ENCODE measurements at places on chromosomes 13 and 19.
A peak's percentile ranks its signal among the peaks of the same experiment; 100 is the strongest.

DNA sequence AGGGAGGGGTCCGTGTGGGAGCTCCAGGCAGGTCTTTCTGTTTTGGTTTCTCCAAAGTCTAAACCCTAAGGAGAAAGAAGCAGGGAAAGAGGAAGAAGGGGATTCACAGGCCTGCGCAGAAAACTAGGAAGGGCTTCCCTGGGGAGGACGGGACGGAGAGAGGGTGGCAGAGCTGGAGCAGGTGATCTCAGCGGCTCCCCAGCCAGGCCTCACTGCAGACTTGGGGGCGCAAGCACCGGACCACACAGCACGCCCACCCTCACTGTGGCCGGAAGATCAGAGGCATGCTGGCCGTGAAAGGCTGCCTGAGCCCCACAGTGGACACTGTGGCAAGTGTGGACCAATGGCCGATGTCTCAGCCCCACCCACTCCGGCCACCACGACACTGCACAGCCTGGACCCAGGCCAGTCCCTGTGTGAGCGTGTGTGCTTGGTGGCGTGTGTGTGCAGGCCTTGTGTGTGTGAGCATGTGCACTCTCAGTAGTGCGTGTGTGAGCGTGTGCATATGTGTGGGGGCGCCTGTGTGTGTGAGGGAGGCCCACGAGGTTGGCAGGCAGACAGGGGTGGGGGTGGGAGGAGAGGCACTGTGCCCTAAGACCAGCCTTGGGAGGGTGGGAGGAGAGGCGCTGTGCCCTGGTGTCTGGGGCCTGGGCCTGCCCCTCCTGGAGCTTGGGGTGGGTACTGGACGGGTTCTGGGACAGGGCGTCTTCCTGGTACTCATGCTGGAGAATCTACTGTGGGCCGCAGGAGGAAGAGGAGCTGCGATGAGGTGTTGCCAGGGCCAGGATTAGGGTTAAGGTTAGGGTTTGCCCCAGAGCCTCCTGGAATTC is 15.4 kb upstream of the TMEM255B start:
- no peak for DNase-seq

- no peak for DNase-seq
Measured at GRCh38 chr19:48025480-48025879, 18.4 kb downstream of the CABP5 start.

DNA sequence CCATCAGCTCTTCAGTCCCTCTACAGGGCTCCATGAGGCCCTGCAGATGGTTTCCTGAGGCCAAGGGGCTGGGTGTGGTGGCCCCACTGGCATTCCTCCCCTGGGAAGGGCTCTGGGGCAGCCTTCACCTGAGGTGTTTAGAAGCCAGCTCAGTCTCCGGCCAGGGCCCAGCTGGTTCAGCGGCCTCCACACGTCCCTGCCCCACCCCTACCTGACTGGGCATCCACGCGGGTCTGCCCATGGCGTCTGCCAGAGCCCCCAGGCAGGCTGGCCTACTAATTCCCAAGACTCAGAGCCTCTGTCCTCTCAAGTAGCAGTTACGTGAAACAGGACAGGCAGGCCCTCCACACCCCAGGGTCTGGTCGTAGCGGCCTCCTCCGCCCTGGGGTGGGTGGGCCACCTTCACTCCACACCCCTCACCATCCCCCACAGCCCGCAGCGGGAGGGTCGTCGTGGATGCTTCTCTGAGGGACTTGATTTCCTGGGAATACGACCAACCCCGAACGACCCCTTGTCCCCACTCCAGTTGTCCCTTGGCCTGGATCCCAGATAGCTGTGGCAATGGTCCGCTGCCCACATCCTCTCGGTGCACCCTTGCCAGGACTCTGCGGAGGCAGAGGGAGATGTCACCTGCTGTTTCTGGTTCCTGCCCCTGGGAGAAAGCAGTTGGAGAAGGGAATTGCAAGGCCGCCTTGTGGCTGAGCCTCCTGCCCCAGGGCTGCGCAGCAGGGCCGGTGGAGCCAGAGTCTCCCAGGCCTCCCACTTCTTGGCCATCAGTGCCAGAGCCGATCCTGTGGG is 24.3 kb downstream of the CAPN12 start:
- DNase-seq, result no peak

- no peak for DNase-seq
Measured at GRCh38 chr13:75178436-75178835, 303.5 kb downstream of the TBC1D4 start.

GRCh38 chr19:16078759-16079707 is 2.7 kb downstream of the TPM4 start:
- DNase-seq, result peak; percentile 53

- DNase-seq, result no peak
Measured at GRCh38 chr19:50562996-50563395, 5.2 kb downstream of the LRRC4B start.

DNA sequence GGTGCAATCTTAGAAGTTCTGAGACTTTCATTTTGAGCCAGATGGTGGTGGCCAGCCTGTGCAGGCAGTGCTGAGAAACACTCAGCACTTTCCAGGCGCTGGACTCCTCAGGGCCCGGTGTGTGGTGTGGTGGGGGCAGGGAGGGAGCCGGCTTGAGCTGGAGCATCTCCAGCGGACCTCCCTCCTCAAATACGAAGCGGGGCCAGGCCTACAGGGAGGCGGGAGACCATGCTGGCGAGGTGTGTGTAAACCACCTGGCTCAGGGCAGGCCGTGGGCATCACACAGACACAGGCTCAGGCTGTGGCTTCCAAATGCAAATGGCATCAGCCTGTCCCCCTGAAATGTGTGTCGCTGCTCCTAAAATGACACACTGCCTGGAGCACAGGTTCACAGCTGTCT is 33.3 kb upstream of the RANBP3 start:
- no peak for DNase-seq
